ENCODE measurements at places on chromosomes 1 and 21.
A peak's percentile ranks its signal among the peaks of the same experiment; 100 is the strongest.

DNA sequence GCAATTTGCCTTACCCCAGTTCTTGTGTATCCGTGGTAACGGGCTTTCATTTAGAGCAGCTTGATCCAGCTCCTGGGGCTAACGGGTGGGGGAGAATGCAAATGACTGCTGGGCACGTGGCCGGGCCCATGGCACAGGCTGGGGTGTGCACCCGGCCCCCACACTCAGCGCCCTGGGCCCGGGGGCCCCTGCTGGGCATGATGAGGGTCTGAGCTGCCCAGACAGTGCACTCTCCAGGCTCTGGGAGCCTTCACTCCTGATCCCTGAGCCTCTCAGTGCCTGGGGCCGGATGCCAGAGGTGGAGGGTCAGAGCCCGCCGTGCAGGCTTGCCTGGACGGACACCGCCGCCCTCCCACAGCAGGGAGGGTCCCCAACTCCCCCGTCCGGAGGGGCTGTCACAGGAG is 20.1 kb upstream of the PEX10 start:
- no peak for DNase-seq

DNA sequence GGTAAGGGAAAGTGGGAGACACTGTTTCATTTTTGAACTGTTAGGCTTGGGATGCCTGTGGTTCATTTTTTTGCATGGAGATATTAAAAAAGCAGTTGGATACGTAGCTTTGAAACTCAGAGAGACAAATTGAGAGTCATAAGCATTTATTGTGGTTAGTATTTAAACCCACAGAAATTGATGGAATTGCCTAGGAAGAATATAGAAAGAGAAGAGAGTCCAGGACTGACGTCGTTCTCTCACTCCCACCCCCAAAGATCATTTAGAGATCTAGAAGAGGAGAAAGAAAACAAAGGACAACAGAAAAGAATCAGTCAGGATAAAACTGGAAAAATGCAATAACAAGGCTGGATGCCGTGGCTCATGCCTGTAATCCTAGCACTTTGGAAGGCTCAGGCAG is 73.2 kb upstream of the BMP8A start:
- DNase-seq, result peak; percentile 81

GRCh38 chr1:201851949-201852348 is 23.0 kb downstream of the IPO9 start:
- no peak for DNase-seq

GRCh38 chr1:54498383-54499096 is 49.5 kb upstream of the ACOT11 start:
- peak; percentile 24 for DNase-seq
